ENCODE measurements at places on chromosomes 1 and 21.

DNA sequence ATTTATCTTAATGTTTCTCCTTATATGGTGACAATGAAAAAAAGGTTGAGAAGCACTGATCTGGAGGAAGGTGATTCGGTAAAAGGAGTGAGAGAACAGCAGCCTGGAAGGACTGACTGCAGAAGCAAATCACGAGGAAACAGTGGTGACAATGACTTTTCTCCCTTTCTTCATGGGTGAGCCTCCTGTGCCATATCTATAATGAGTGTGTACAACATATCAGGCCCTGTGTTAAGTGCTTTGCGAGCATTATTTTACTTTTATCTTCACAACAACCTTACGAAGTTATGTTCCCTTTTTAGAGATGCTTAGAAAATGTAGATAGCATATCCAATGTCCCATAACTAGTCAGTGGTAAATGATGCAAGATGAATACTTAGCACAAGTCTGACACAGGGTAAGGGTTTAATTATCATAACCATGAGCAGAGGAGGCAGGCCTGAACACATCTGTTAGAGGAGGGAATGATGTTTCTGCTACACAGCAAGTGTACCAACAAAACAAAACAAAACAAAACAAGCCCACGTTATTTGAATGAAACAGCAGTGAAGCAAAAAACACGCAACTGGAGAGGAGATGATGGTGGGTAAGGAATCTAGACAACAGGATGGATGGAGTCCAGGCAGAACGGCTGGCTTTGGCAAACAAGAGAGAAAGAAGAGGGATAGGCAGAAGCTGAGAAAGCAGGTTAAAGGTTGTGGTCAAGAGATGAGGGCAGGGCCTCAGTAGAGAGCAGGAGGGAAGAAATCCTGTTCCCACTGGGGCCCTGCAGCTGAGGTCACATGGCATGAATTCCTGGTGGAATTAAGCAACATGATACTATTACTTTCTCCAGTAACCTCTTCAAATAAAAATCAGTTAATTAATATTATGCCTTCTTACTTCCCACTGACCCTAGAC lies 29.6 kb downstream of the GNG12 start:
- no peak for DNase-seq

DNA sequence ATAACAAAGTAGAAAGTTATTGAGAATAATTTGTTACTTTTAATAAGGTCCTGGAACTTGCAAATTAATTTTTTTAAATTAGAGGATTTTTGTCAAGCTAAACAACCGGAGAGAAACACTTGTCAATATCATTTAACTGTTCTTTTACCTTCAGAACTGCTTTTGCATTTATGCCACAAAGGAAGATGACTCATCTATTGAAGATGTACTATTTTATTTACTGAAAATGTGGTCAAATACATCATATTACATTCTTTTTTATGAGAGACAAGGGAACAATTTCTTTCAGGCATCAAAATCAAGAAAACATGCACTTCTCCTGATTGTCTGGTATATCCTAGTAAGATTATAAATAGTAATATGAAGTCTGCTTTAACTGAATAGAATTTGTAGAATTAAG lies 558.2 kb upstream of the PRMT6 start:
- no peak for DNase-seq

DNA sequence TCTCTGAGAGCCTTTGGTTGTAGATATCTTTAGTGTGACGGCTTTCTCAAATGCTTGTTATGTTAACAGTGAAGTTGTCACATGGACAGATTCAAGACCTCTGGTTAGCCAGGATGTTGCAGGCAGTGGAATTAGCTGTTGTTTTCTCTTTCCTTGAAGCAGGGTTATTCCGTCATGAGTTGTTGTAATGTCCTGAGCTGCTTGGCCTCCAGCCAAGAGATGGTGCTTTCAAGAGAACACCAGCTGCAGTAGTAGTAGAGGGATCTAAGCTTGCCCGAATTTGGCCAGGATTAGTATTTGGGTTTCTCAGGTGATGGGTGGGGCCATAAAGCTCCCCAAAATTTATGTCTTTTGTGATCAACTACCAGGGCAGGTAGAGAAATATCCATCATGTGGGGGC lies 13.4 kb downstream of the KCNE1 start:
- DNase-seq, result peak; percentile 61

GRCh38 chr1:70465911-70466310 lies 54.8 kb downstream of the CTH start:
- DNase-seq, result no peak

DNA sequence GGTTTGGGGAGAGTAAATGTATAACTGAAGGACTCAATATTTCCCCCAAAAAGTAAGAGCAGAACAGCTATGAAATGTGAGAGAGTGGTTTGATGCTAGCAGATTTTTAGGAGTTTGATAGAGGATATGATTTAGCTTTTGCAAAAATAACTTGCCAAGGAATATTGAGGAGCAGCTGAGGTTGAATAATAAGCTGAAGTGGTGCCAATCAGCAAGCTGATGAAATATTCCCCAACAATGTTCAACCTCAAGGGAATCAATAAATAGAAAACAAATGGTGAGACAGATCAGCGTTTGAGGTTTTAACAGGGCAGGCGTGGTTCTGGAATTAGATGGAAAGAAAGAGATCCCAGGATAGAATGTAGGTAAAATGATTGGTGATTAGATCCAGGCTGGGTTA lies 413.4 kb upstream of the ADAMTS5 start:
- no peak for DNase-seq

DNA sequence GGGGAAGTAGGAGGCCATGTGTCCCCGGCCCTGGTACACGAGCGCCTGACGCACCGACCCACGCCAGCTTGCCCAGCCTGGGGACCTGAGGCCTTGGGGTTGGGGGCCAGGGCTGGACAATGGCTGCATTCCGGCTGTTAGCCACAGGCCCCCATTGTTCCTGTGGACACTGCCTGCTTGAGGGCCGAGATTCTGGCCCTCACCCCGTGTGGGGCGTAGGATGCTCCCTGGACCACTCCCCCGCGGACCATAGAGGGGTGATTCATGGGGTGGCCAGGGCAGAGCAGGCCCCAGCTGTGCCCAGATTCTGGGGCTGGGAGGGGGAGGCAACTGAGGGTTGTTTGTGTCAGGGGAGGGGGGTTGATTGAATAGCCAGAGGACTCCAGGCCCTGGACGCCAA lies 11.7 kb downstream of the POU3F1 start:
- no peak for DNase-seq

GRCh38 chr1:66305927-66306326 lies 228.0 kb upstream of the SGIP1 start:
- DNase-seq, result no peak

DNA sequence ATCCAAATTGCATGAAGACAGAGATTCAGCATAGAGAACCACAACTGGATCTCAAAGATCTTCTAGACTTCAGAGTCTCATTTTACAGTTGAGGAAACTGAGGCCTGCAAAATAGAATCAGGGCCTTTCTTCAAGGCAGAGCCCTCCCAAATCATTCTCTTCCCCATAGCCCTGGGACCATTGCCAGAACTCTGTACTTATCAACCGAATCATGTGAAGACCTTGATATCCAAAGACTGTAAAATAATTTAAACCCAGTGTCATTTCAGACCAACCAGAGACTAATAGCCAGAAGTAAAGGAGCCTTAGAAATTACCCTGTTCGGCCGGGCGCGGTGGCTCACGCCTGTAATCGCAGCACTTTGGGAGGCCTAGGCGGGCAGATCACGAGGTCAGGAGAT lies 90.1 kb downstream of the DTL start:
- DNase-seq, result no peak

DNA sequence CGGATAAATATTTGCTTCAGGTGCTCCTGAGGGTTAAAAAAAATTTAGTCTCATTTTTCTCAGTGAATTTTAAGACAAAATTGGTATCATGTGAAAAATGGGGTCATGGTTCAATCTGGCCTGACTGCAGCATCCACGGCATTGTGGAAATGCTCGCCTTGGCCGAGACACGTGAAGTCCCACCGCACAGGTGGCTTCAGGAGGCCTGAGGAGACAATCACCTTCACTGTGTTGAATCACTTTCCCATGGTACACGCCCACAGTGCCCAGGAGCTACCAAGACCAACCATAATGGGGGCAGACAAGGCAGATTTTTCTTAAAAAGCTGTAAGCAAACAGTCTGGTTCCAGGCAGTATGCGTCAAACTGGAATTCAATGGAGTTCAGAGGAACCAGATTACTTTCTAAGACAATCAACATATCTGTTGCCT lies 11.0 kb upstream of the CPLANE2 start:
- no peak for DNase-seq

Data from hepatocyte (in vitro differentiated cells).